Muscle of leg (tissue), 16 donors: ENCODE measurements at places on chromosomes 4 and X. TPM values are rescaled to one million over a fixed set of nuclear protein-coding genes. Genes with fewer than 3 reads are reported as not detected.
A peak's percentile ranks its signal among the peaks of the same experiment; 100 is the strongest.

Gene MFSD8
- total RNA-seq: 20.4 TPM

Gene STARD8
- 13.1 TPM for total RNA-seq

Gene LDB2
- 48.3 TPM for total RNA-seq

Gene ADGRA3
- 44.9 TPM for total RNA-seq

Gene PCDH10
- 0.31 TPM for total RNA-seq

GRCh38 chr4:86100539-86101215 lies 259.2 kb downstream of the MAPK10 start:
- H3K27ac ChIP-seq: no peak overlapping the region
- DNase-seq: no peak
- H3K27me3 ChIP-seq: no peaks in the 10 kb centered on the region
- H3K36me3 ChIP-seq: no peaks in the 10 kb centered on the region

DNA sequence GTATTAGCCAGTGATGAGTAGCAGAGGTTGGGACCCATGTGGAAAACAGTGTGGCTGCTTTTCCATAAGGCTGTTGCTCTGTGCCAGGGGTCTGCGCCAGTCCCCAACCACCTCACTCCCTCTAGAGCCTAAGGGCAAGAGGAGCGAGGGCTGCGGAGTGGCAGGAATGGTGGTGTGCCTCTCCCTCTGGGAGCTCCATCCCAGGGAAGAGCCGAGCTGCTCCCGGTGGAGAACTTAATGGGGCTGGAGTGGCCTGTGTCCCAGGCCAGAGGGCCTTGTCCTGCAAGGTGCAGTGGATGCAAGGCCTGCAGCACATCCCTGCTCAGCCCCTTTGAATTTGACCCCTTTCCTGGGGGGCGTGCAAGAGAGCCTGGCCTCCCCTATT lies 105.4 kb upstream of the GRXCR1 start:
- H3K27me3 ChIP-seq: no peaks in the 10 kb centered on the region
- DNase-seq: no peak
- no peak overlapping the region for H3K4me3 ChIP-seq
- no peaks in the 10 kb centered on the region for H3K4me1 ChIP-seq
- no peaks in the 10 kb centered on the region for H3K36me3 ChIP-seq

- no peak overlapping the region for H3K4me3 ChIP-seq
- peaks cover 15% of the 10 kb centered on the region for H3K4me1 ChIP-seq
- no peak for DNase-seq
- H3K27me3 ChIP-seq: peaks cover 7% of the 10 kb centered on the region
- no peak overlapping the region for H3K27ac ChIP-seq
Measured at GRCh38 chrX:47751670-47752069, 85.0 kb upstream of the ZNF81 start.

GRCh38 chrX:20237864-20238263 lies 28.8 kb downstream of the RPS6KA3 start:
- H3K36me3 ChIP-seq: no peaks in the 10 kb centered on the region
- peaks cover 2% of the 10 kb centered on the region for H3K27me3 ChIP-seq
- H3K4me3 ChIP-seq: no peak overlapping the region
- H3K4me1 ChIP-seq: no peaks in the 10 kb centered on the region
- no peak overlapping the region for H3K27ac ChIP-seq

GRCh38 chr4:168637872-168638756 lies 141.3 kb downstream of the PALLD start:
- DNase-seq: no peak
- peaks cover 2% of the 10 kb centered on the region for H3K27me3 ChIP-seq
- H3K4me3 ChIP-seq: no peak overlapping the region

GRCh38 chr4:71288875-71289274 lies 49.9 kb upstream of the SLC4A4 start:
- no peak overlapping the region for H3K27ac ChIP-seq
- H3K36me3 ChIP-seq: no peaks in the 10 kb centered on the region
- H3K4me1 ChIP-seq: peaks cover 4% of the 10 kb centered on the region
- H3K27me3 ChIP-seq: no peaks in the 10 kb centered on the region

- no peaks in the 10 kb centered on the region for H3K4me1 ChIP-seq
- no peaks in the 10 kb centered on the region for H3K36me3 ChIP-seq
- no peak for DNase-seq
- no peak overlapping the region for H3K4me3 ChIP-seq
Measured at GRCh38 chrX:679291-679979, 48.8 kb downstream of the SHOX start.

DNA sequence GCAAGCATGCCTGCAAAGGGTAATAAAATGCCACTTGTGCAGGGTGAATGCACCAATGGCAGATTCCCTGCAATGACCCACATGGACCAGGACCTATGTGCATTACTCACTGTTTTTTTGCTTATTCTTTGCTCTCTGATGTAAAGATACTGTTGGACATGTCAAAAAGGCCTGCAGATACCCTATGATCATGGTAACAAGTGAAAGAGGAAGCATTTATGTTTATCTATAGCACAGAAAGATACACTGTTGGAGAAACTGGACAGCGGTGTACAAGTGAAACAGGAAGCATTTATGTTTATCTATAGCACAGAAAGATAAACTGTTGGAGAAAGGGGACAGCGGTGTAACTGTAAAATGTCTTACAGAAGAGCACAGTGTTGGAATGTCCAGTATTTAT lies 127.5 kb downstream of the PAPSS1 start:
- H3K4me1 ChIP-seq: no peaks in the 10 kb centered on the region
- no peak for DNase-seq
- no peaks in the 10 kb centered on the region for H3K36me3 ChIP-seq
- no peaks in the 10 kb centered on the region for H3K27me3 ChIP-seq
- H3K4me3 ChIP-seq: no peak overlapping the region
- H3K27ac ChIP-seq: no peak overlapping the region

- DNase-seq: peak; percentile 60
- H3K4me1 ChIP-seq: no peaks in the 10 kb centered on the region
- H3K4me3 ChIP-seq: peak within 1 kb of the TSS; percentile 32
Measured at GRCh38 chrX:45200741-45201234, at the start of gene DIPK2B. TSS of gene DIPK2B (minus strand) at chrX:45200876. CDS start at chrX:45200826, 50 bp downstream.

GRCh38 chr4:26077756-26078155 lies 163.7 kb downstream of the SMIM20 start:
- H3K4me3 ChIP-seq: no peak overlapping the region
- no peaks in the 10 kb centered on the region for H3K36me3 ChIP-seq
- peak; percentile 91 for DNase-seq
- H3K27ac ChIP-seq: peak overlapping the region; percentile 39
- no peaks in the 10 kb centered on the region for H3K27me3 ChIP-seq
- peaks cover 20% of the 10 kb centered on the region for H3K4me1 ChIP-seq

DNA sequence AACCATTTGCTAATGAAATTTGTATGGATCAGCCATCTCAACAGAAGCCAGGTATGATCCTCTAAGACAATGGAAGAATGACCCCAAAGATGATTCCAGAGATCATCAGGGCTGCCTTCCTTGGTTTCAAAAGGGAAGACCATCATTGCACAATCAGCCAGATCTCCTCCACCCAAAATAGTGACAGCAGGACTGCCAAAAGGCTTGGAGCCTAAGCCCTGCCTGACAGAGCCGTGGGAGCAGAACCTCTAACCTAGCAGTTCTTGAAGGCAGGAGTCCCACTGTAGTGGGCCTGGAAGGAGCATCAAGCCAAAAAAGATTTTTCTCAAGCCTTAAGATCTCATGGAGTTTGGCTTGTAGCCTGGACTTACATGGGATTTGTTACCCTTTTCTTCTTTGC lies 226.0 kb downstream of the RASL11B start:
- H3K36me3 ChIP-seq: no peaks in the 10 kb centered on the region
- H3K27ac ChIP-seq: peak overlapping the region; percentile 20
- H3K4me3 ChIP-seq: no peak overlapping the region
- peaks cover 3% of the 10 kb centered on the region for H3K4me1 ChIP-seq
- no peaks in the 10 kb centered on the region for H3K27me3 ChIP-seq

DNA sequence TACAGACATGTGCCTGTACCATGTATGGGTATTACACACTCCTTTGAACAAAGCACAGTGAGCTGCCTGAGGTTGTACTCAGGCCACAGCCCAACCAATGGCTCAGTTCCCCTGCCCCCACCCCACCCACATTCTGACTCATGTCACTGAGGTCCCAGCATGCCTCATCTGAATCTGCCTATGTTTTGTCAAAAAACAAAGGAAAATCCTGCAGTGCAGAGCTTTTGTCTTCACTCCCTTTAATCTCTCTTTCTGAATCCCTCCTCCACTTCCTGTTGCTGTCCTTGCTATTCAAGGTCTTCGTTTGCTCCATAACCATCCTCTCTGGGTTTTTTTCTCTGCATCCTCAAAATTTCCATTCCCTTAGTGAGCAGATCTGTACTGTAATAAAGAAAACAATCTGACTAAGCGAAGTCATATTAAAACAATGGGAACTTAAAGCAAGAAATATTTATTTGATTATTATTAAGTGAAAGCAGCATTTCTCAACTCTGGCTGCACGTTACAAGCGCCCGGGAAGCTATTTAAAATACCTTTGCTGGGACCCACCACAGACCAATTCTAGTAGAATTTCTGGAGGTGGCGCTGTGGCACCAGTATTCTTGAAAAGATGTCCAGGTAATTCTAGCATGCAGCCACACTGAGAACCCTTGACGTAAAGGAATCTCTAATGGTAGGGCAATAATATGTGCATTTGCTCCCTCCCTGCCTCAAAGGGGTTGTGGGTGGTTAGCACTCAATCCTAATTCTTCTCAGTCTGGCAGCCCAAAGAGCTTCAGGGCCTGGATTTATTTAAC lies 8.7 kb downstream of the GUCY2F start:
- no peak for DNase-seq
- H3K27me3 ChIP-seq: peaks cover 30% of the 10 kb centered on the region
- no peak overlapping the region for H3K4me3 ChIP-seq
- no peaks in the 10 kb centered on the region for H3K4me1 ChIP-seq
- no peak overlapping the region for H3K27ac ChIP-seq

DNA sequence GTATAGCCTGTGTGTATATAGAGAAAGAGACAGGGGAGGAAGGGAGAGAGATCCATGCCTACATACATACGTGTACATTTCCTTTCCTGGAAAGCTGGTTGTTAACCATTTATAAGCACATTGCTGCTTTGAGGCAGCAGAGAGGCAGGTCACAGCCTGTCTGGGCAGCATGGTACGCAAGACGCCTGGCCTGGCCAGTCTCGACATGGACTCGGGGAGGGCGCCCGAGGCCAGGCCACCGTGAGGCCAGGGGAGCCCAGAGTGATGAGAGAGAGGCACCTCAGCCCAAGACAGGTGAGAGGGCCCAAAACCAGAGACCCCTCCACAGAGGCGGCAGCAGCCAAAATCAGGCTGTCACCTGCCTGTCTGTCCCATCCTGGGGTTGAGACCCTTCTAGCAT lies 3.9 kb downstream of the TREX2 start:
- no peaks in the 10 kb centered on the region for H3K4me1 ChIP-seq
- peaks cover 3% of the 10 kb centered on the region for H3K27me3 ChIP-seq
- DNase-seq: no peak

DNA sequence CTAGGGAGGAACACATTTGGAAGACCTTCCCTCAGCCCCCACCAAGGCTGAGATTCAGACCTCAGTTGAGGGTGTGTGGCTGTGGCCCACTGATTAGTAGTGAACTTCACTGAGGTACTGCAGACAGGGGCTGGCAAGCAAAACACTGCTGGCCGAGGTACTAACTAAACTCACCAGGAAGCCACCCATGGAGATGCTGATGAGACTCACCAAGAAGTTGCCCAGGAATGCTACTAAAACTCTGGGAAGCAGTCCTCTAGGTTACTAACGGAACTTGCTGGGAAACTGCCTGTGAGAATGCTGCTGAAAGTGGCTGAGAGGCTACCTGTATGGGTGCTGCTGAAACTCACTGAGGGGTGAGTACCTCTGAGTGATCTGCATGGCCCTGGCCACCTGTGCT lies 372.4 kb upstream of the RPS6KA3 start:
- H3K4me1 ChIP-seq: no peaks in the 10 kb centered on the region
- DNase-seq: no peak
- H3K36me3 ChIP-seq: no peaks in the 10 kb centered on the region
- no peak overlapping the region for H3K27ac ChIP-seq
- peaks cover 16% of the 10 kb centered on the region for H3K27me3 ChIP-seq

GRCh38 chr4:137702512-137702911 lies 170.2 kb upstream of the PCDH18 start:
- H3K27ac ChIP-seq: no peak overlapping the region
- no peaks in the 10 kb centered on the region for H3K36me3 ChIP-seq
